ENCODE measurements at places on chromosomes 2 and 18. TPM values are rescaled to one million over a fixed set of nuclear protein-coding genes. Genes with fewer than 3 reads are reported as not detected.

The TXNDC2 gene
- 0.06 TPM for polyA plus RNA-seq

The SPDYA gene
- not detected for polyA plus RNA-seq

The DHRS9 gene
- not detected for polyA plus RNA-seq

The SIX2 gene
- polyA plus RNA-seq: 0.76 TPM

Measured in SK-N-SH (cell line).